ENCODE measurements at places on chromosomes 1 and 21.

DNA sequence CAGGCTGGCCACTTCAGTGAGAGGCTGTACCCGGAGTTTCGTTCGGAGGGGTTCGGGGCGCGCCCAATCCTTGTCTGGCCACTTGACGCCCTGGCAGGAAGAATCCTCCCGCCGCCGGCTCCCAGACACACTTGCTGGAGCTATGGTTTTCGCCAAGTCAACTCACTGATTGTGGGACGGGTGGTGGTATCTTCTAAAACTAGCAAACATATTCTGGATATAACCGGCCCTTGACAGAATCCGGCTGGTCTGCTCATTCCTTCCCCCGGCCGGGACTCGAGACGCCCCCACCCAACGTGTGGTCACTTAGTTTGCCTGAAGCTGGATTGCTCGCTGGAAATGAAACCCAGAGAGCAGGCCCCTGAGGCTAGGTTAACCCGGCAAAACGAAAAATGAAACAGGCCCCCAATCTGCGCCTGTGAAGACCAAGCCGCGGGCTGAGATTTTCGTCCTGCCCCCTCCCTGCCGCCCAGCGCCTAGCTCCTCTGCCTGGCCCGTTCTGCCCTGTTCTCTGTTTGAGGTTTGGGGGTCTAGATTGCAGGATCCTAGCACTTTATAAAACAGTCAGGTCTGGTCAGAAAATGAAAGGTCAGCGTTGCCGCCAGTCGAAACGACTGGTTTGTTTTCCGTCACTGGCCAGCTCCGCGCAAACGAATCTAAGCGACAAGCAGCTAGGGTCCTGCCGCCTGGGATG, 4.6 kb downstream of the GFI1 start:
- DNase-seq, result no peak

- DNase-seq, result peak; percentile 100
Measured at GRCh38 chr1:84847253-84848250, 45.5 kb downstream of the LPAR3 start.

- DNase-seq, result peak; percentile 54
Measured at GRCh38 chr1:12001249-12001917, 17.9 kb upstream of the MIIP start.

- no peak for DNase-seq
Measured at GRCh38 chr1:51689075-51689440, 72.2 kb downstream of the OSBPL9 start.

- no peak for DNase-seq
Measured at GRCh38 chr1:163650624-163651023, 328.9 kb downstream of the NUF2 start.

DNA sequence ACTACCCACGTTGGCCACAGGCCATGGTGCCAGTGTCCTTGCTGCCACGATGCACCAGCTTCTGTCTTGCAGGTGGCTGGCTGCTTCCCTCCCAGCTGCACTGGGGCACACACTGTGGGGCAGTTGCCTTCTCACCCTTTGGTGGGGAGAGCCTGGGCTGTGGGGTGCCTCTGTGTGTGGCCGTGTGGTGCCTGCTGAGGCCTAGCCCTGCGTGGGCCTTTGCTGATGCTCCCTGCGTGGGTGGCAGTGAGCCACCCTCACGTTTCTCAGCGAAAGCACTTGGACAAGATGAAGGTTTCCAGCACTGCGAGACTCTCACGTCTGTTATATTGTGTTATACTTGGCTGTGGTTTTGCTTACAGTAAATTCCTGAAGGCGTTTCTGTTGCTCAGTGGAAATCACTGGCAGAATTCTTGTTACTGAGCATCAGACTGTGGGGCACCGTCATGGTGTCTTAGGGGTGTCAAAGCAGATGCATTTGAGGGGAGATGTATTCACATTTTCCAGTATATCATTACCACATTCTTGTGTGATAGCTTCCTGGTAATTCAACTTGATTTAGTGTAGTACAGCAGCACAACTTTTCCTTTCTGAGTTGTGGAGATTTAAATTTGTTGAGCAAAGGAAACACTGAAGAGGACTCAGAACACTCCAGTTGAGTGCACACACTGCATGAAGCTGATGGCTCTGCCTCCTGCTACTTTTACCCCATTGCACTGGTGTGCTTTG, 124.7 kb downstream of the PCBP3 start:
- peak; percentile 83 for DNase-seq

DNA sequence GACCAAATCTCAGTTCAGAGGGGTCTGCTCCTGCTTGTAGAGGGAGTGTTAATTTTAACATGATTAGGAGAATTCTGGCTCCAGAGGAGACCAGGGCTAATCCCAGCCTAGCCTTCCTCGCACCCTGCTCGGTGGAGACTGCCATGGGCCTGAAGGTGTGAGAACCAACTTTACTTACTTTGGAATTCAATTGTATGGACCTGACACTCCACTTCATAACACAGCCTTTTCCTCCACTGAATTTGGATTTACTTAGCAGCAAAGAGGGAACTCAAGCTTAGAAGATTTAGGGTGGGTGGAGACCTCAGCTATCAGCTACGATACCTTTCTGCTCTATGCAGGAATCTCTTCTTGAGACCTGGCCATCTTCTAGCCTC, 11.5 kb downstream of the PLXNA2 start:
- no peak for DNase-seq
